Right atrium auricular region (tissue), 2 donors: ENCODE measurements at places on chromosomes 12 and 14. TPM values are rescaled to one million over a fixed set of nuclear protein-coding genes. Genes with fewer than 3 reads are reported as not detected.

The NTN4 gene
- 69.0 TPM for total RNA-seq

DNA sequence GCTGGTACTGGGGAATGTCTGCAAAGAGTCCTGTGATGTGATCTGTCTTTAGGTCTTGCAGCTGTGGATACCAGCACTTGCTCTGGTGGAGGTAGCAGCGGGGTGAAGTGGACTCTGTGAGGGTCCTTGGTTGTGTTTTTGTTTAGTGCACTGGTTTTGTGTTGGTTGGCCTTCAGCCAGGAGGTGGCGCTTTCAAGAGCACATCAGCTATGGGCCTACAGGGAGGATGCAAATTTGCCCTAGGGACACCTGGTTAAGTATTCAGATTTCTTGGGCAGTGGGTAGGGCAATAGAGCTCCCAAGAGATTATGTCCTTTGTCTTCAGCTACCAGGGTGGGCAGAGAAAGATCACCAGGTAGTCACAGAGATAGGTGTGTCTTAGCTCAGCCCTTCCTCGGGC, 63.8 kb downstream of the PTGER2 start:
- DNase-seq = no peak

- no peak for DNase-seq
Measured at GRCh38 chr12:92221656-92222315, 76.1 kb upstream of the BTG1 start.

GRCh38 chr12:127667131-127667685, 599.8 kb upstream of the TMEM132C start:
- no peak for DNase-seq

DNA sequence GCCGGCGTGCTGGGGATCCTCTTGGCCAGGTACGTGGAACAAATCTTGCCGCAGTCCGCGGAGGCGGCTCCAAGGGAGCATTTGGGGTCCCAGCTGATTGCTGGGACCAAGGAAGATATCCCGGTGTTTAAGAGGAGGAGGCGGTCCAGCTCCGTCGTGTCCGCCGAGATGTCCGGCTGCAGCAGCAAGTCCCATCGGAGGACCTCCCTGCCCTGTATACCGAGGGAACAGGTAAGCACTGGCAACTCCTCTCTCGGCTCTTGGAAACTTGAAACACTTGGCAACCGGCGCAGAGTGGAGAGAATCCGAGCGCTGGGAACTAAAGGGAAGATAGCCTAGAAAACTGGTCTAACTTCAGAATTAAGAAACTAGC, 1.7 kb downstream of the PDE3A start:
- peak; percentile 66 for DNase-seq

- peak; percentile 84 for DNase-seq
Measured at GRCh38 chr12:48996794-48997718, 2.1 kb downstream of the DDN start.

DNA sequence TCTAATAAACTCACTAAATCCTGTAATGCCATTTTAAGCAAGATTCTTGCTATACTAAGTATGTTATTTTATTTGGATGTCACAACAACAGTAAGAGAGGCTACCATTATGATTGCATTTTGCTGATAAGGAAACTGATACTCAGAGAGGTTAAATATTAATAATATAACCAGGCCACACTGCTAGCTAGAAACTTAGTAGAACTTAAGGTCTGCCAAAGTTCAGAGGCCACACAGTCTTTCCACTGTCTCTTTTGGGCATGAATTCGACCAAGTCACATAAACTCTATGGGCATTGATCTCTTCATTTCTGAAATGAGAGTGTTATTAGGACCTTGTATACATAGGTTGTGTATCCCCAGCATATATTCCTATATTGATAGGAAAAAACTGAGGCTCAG, 147.9 kb downstream of the SYNE2 start:
- no peak for DNase-seq

DNA sequence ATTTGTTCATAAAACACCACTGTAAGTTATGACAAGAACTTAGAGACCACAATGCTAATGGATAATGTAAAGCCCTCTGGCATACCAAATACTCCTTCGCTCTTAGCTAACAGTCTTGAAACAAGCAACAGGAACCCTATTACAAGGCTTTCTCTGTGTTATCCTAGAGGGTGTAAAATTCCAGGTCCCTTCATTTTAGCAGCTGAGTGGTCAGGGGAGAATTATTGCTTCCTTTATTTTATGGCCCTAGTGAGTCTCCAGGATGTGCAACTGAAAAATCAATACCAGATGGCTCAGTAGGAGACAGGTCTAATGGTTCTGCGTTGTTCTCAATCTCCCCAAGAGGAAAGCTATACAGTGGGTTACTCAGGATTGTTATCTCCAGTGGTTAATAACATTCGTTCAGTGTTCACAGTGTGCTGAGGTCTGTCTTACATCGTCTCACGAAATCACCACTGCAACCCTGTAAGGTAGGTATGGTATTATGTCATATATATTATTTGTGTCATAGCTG, 172.7 kb upstream of the CNOT2 start:
- no peak for DNase-seq

DNA sequence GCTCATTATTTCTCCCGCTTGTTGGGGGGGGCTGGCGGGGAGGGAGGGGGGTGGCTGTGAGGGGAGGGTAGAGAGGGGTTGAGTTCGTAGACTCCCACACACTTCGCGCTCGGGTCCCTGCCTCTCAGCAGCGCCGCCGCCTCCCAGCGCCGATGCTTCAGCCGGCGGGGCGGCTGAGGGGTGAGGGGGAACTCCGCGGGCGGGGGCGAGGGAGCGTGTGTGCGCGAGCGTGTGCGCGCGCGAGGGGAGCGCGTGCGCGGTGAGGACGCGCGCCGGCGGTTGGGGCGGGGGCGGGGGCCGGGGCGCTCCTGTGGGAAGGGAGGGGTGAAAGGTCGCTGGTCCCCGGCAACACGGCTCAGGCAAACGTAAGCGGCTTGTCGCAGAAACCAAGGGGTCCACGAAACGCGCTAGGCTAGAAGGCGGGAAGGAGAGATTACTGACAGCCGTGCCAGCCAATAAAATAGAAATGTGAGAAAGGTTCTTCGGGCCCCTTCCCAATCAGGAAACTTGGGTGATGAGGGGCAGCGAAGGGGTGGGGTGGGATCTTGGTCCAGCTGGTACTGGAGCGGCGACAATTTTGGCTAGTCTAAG, 343 bp upstream of the NOVA1 start:
- DNase-seq = peak; percentile 86

- no peak for DNase-seq
Measured at GRCh38 chr12:67877727-67878126, 111.5 kb upstream of the IFNG-AS1 start.

DNA sequence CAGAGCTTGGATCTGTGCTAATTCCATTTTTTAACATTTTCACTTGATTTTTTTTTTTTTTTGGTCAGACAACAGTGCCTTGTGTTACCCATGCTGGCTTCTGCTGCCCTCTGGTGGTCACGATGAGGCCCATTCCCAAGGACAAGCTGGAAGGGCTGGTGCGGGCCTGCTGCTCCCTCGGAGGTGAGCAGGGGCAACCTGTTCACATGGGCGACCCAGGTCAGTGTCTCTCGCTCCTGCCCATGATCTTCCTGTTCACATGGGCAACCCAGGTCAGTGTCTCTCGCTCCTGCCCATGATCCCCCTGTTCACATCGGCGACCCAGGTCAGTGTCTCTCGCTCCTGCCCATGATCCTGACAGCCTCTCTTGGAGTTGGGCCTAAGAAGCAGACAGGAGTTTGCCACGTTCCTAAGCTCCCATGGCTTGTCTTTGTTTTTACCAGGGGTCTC, 59.4 kb downstream of the DGLUCY start:
- peak; percentile 82 for DNase-seq
